ENCODE measurements at places on chromosomes 1 and 21. TPM values are rescaled to one million over a fixed set of nuclear protein-coding genes. Genes with fewer than 3 reads are reported as not detected.

The ELF3 gene
- total RNA-seq, result 0.32 TPM

DNA sequence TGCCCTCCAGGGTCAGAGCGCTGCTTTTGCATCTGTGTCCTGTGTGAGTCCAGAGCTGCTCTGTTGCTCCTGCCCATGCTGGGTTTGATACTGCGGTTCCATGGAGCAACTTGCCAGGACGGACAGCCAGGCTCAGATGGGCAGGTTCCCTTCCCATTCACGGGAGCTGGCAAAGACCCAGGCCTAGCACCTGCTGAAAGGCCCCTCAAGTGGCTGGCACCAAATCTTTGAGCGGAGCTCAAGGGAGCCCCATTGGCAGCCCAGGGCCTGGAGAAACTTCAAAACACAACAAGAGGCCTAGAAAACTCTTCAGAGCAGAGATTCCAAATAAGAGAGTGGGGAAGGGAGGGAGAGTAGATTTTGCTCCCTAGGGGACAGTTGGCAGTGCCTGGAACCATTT lies 97.2 kb downstream of the ACTL8 start:
- DNase-seq, result no peak

DNA sequence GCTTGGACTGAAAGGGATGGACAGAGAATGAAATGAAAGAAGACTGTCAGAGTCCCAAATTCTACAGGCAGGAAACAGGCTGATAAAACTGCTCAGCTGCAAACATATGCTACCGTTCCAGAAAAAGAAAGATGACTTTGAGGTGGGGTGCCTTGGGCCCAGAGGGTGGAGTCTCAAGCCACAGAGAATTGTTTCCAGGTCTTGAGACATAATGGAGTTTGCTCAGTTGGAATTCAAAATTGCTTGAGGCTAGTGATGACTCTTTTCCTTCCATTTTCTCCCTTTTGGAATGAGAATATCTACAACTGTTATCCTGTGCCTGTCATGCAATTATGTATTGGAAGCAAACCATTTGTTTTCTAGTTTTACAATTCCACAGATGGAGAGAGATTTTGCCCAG lies 23.6 kb upstream of the PSEN2 start:
- no peak for DNase-seq

The OR6K6 gene
- total RNA-seq, result not detected

GRCh38 chr1:194570476-194570875 lies 1384.1 kb upstream of the B3GALT2 start:
- DNase-seq, result no peak

GRCh38 chr1:204087893-204088528 lies 15.1 kb downstream of the SOX13 start:
- no peak for DNase-seq

DNA sequence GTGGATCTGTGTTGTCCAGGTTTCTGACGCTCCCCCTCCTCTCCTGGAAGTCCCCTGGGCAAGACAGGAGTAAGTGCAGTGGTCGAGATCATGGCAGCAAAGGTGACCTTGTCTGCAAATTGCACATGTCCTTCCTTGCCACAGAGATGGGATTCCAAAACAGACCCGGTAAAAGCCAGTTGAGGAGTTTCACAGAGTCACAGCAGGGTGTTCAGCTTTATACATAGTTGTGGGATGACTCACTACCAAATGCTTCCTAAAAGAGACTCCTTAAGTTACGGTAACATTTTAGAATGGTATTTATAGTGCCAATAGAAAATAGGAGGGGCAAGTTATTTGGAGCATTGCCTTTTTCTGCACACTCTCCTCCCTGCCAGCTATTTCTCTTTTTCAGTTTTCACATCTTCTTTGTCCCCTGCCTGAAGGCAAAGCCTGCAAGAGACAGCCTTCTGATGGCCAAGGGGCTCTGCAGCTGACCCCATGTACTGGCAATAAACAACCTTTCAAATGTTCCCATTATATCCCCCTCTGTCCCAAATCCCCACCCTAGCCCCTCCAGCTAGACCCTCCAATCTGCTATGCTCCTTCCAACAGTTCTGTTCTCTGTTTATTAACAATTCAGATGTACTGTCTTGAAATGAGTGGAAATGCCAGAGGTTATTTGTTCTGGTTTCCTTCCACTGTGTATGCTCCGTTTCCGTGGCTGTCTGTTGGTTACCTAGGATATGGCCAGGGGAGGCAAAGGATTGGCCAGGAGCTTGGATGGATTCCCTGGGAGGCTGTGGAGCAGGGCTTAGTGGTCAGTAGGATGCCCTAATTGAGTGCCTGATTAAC lies 115.0 kb downstream of the TGFB2 start:
- peak; percentile 79 for DNase-seq

The ILF2 gene
- total RNA-seq, result 213 TPM

DNA sequence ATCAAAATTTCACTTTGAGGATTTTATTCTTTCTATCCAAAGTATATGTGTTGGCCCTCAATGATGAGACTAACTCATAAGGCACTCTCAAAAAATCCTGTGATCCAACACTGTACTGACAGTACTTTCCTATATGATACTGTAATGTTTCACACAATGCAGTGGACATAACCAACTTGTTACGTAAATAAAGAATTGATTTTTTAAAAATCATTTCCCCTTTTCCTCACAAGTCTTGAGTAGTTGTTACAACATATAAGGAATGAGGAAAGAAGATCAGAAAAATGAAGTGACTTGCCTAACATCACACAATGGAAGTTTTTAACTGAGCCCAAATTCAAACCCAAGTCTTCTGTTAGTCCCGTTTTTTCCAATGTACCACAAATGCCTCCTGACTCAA lies 17.2 kb downstream of the PTP4A2 start:
- DNase-seq, result peak; percentile 32

DNA sequence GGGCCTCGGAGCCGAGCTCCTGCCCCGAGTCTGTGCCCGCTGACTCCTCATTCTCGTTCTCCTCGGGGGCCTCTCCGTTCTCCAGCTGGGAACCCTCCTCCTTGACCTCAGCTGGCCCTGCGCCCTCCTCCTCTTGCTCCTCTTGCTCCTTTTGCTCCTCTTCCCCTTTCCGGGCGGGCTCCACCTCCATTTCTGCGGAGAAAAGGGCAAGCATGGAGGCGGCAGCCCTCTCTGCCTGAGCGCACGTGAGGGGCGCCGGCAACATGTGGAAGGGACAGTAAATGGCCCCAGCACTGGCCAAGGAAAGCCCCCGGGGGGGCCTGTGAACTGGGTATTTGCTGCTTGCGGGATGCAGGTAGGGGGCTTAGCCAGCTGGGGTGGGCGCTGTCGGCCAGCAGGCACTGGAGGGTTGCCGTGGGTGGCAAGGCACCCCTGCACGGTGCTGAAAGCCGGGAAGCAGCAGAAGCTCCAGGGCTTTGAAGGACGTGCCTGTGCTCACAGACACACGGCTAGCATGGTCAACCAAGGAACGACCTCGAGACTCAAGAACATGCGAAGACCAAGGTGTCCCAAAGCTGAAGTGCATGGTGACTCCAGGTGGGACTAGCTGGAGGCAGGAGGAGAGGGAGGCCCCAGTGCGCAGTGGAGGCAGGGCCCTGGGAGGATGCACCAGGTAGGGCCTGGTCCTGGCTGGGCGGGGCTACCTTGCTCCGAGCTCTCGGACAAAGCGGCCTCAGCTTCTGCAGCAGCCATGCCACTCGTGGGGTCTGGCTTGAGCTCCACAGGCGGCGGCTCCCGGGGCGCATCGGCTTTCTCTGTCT lies 30.7 kb downstream of the ZBTB17 start:
- DNase-seq, result no peak

DNA sequence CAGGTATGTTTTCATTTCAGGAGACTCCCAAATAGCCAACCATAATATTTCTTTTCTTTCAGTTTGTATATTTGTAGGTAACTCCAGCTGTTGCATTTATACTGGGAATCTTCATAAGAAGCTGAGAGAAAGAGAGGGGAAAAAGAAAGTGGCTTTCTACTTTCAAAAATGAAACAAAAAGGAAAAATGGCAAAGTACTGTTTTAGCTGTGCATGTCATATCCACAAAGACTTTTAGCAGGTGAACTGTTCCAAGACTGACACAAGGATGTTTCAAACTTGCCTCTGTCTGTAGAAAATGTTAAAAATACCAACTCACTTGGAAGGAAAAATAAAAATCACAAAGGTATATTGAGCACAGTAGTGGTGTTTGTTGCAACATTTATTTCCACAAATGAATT lies 41.9 kb upstream of the CACYBP start:
- no peak for DNase-seq

The TIE1 gene
- under 0.01 TPM for total RNA-seq

GRCh38 chr1:89598450-89599331 lies 34.2 kb upstream of the LRRC8C start:
- peak; percentile 45 for DNase-seq

The LYPLAL1 gene
- 25.9 TPM for total RNA-seq

DNA sequence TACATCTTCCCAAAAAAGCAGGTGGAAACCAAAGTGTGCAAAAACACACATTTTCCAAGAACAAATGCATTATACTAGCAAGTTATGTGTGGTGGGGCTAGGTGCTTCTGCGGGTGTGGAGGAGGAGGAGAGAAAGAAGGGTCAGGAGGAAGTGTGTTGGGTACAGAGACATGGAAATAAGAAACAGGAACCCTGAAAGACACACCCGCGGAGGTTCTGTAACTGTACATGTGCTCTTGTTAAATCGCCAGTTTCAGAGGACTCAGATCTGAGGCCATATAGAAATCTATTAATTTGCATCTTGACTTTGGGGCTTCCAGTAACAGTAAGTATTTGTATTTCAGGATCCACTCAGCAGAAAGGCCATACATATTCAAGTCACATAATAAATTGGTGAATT lies 30.9 kb downstream of the ERG start:
- no peak for DNase-seq

DNA sequence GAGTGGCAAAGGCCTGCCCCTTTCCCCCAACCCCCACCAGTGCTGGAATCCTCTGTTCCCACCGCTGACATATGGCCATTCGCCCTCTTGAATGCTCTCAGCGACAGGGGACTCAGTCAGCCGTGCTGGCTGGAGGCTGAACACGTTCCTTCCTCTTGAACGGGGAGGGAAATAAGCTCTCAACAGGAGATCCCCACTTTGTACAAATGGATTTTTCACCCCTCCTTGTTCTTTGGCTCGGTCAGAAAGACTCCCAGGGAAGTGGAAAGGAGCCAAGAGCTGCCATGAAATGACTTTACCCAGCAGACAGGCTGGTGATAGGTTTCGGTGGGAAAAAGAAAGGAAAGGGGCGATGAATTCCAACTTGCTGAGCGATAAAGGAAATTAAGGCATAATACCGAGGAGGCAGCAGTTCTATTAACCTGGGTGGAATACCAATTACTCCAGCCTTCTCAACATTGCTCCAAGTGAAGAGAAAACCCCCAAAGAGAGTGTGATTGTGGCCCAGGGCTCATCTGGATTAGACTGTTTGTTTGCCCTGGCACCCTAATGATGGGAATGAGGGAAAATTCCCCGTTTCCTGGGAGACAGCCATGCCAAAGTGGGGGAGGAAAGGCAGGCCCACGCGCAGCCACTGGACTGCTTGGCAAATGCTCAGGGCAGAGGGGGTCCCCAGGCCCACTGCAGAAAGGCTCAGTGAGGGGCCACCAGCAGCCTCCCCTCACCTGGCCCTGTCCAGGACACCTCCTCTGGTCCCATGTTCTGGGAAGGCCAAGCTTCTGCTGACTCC lies 23.9 kb downstream of the LRP8 start:
- no peak for DNase-seq

The HPDL gene
- 1.3 TPM for total RNA-seq

- no peak for DNase-seq
Measured at GRCh38 chr1:115850937-115851336, 10.0 kb upstream of the NHLH2 start.

DNA sequence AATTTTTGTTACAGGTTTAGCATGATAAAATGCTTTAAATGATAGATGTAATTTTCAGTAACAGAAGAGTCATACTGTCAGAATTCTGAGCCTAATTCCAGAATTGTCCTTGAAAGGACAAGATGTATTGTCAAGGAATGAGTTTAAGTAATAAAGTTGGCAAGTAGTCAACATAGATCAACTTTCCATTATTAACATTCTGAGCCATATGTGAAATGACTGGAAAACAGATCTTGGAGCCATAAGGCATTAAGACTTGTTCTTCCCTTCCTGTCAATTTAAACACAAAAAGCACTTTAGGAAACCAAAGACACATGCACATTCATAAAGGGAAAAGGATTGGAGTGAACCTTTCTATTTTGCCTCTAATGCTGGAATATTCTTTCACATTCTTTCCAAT lies 107.0 kb downstream of the ODF2L start:
- no peak for DNase-seq

- peak; percentile 79 for DNase-seq
Measured at GRCh38 chr1:24502709-24503058, at the start of gene RCAN3. RCAN3 (plus strand) TSS chr1:24502836; CDS start chr1:24514373, 11,537 bp downstream.

DNA sequence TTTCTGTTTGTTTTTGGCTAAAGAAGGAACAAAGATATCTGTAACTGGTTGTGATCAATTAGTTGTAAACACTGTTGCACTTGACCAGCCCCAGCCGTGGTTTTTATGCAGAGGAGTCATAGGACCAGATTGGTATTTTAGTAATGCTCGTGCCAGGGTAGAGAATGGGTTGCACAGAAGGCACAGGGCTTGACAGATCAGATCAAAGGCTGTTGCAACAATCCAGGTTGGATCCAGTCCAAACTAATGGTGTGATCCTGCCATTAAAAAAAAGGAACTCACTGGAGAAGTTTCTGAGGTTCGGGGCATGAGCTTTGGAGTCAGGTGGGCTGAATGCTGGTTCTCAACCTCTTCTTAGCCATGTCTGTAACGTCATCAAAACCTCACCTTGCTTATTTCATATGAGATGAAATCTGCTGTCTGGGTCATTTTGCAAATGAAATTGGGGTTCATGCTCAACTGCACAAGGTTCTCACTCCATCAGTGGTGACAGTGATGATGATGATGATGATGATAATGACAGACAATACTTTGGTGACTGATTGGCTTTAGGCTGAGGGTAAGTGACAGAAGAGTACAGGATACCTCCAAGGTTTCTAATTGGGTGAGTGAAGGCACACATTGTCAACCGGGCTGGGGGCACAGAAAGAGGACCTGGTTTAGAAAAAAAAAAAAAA lies 43.1 kb downstream of the ZNF281 start:
- DNase-seq, result no peak

- no peak for DNase-seq
Measured at GRCh38 chr1:9844106-9844505, 20.3 kb upstream of the CLSTN1 start.

The TMEM81 gene
- 0.97 TPM for total RNA-seq

- no peak for DNase-seq
Measured at GRCh38 chr1:204459706-204460105, 34.9 kb downstream of the PIK3C2B start.

The OR2L8 gene
- total RNA-seq, result not detected

- no peak for DNase-seq
Measured at GRCh38 chr1:31230378-31230777, 9.3 kb downstream of the NKAIN1 start.

The RPTN gene
- not detected for total RNA-seq

- DNase-seq, result no peak
Measured at GRCh38 chr1:56397409-56397808, 182.0 kb downstream of the PLPP3 start.

- peak; percentile 32 for DNase-seq
Measured at GRCh38 chr21:46098303-46099141, 610 bp downstream of the COL6A2 start.

GRCh38 chr1:6012529-6013318 lies 20.5 kb upstream of the NPHP4 start:
- no peak for DNase-seq

All from fibroblast of villous mesenchyme (primary cell).